ENCODE measurements at places on chromosomes 2 and 18. TPM values are rescaled to one million over a fixed set of nuclear protein-coding genes. Genes with fewer than 3 reads are reported as not detected.

SKA1 gene
- total RNA-seq, result 0.15 TPM

MATN3 gene
- 0.08 TPM for total RNA-seq

POTEI gene
- total RNA-seq, result not detected

SMIM21 gene
- total RNA-seq, result not detected

FAP gene
- total RNA-seq, result 0.58 TPM

SCYGR3 gene
- not detected for total RNA-seq

DNA sequence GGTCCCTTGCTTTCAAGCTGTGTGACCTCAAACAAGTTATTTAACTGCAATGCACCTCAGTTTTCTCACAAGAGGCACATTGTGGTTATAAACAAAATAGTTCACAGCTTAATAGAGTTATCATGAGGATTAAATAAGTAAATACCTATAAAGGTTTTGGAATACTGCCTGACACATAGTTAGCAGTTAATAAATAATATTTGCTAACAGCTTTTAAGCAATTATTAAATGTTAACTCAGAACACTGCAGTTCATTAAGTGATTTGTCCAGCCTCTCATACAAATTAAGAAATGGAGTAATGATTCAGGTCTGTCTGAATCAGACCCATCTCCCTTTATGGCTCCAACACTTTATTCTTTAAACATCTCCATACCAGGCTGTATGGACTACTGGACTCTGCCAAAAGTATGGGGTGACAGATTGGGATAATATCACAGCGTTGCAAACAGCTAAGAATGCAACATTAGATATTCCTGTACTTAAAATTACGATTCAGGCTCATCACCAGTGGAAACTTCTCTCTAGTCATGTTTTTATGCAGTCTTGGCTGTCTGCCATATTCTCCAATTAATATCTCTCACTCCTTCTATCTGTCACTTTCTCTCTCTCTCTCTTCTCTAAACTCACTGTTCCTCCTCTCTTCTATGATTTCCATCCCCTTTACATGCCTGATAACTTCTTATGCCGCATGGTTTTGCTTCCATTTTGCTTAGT is 370.6 kb upstream of the UBE2E3 start:
- DNase-seq, result no peak

DNA sequence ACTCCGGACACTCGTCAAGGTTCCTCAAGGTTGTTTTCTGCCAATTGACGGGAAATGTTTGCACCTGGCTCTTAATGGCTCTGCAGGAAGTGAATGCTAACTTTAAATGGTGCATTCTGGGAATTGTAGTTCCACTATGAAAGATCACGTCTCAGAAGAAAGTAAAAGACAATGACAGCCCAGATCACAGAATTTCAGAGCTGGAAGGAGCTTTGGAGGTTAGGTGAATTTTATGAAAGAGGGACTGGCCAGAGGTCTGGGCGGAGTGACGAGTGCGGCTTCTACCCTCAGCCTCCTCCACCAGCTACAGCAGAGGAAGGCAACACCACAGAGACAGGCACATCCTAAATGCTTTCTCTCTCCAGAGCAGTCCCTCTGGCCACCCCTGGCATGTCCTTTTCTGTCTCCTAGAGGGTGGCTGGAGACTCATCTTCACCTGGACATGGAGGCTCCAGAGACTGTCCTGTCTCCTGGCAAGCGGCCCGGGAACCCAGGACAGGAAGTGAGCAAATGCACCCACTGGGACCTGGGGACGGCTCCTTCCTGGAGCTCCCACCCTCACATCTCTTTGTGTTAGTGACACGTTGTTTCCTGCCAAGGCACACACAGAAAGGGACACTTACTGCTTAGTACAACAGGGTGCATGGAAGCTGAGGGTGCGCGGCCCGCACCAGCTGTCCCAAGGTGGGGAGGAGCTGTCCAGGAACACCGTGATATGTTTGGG is 19.4 kb downstream of the THAP4 start:
- DNase-seq, result no peak

GRCh38 chr2:114373591-114373990 is 68.8 kb upstream of the DPP10 start:
- DNase-seq, result no peak

DNA sequence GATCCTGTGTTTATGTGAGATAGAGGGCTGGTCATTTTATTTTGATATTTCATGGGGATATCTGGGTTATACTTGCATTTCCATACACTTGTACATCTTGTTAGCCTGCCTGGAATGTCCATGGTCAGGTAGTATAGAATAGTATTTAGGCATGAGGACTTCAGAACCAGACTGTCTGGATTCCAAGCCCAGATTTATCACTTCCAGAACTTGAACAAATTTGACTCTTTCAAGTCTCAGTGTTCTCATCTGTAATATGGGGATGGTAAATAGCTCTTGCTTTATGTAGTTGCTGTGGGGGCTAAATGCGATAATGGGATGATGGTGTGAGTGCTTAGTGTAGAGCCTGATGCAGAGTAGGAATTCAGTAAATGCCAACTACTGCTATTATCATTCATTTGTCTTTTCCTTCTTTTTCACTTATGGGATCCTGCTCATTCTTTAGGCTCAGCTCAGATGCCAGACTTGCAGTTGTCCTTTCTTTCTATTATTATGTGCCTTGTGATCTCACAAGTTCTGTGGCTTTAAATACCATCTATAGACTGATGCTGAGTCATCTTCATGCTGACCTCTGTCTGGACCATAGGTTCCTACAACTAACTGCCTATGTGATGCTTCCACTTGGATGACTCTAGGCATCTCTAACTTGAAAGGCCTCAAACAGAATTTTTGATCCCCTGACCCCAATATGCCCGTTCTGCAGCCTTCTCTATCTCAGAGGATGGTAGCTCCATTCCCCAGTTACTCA is 67.4 kb downstream of the POLE4 start:
- no peak for DNase-seq

- DNase-seq, result no peak
These were observed 86.4 kb upstream of the OTOS start for GRCh38 chr2:240226672-240227537.

DNA sequence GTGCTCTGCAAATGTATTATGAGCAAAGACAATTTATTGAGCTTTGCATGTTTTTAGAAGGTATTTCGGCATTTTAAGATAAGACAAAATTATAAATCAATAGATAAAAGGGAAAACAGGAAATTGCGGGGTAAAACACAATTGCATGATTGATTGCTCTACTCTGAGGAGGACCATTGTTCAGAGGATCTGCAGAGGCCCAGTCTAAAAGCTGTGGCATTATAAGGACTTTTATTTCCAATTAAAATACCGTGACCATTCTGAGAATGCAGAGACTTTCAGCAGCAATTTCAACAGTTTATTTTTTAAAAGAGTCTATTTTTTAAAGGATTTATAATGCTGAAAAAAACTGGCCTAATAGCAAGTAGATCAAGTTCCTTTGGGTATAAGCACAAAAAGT is 62.0 kb downstream of the TPGS2 start:
- DNase-seq, result no peak

DNA sequence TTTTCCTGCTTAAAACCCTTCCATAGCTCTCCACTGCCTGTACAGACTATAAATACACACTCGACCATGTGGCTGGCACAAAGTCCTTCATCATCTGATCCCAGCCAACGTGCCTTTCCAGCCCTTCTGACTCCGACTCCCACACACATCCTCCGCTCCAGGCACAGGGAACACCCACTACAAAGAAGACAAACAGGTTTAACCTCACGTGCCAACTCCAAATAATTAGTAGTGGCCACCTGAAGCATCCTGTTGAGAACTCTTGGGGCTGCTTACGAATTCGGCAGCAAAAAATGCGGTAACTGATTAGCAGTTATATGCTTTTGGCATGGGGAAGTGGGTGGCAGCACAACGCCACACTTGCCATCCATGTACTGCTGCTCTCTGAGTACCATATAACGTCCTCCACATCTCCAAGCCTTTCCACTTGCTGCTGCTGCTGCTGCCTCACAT is 12.1 kb downstream of the SPIRE1 start:
- peak; percentile 65 for DNase-seq

GRCh38 chr2:28047681-28048080 is 157.2 kb downstream of the BABAM2 start:
- no peak for DNase-seq

- DNase-seq, result no peak
These were observed 33.1 kb upstream of the SMAD7 start for GRCh38 chr18:48983793-48984437.

GRCh38 chr2:28656937-28657615 is 94.6 kb upstream of the PPP1CB start:
- no peak for DNase-seq

DNA sequence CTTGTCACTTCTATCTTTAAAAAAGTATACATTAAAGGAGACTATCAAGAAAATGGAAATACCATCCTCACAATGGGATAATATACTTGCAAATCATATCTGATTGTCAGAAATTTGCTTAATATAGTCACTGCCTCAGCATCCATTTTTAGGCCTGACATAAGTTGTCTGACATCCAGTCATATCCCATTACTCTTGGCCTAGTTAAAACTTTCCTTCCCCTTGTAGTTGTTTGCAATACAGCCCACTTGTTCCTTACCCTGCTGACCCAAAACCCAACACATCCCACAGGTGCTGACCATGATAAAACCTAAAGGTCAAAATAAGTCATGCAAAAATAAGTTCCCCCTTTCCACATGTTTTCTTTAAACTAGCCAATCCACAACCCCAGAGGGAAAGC is 3.6 kb upstream of the ARHGEF33 start:
- no peak for DNase-seq

GRCh38 chr18:74834424-74835309 is 237.0 kb downstream of the ZNF407 start:
- no peak for DNase-seq

DNA sequence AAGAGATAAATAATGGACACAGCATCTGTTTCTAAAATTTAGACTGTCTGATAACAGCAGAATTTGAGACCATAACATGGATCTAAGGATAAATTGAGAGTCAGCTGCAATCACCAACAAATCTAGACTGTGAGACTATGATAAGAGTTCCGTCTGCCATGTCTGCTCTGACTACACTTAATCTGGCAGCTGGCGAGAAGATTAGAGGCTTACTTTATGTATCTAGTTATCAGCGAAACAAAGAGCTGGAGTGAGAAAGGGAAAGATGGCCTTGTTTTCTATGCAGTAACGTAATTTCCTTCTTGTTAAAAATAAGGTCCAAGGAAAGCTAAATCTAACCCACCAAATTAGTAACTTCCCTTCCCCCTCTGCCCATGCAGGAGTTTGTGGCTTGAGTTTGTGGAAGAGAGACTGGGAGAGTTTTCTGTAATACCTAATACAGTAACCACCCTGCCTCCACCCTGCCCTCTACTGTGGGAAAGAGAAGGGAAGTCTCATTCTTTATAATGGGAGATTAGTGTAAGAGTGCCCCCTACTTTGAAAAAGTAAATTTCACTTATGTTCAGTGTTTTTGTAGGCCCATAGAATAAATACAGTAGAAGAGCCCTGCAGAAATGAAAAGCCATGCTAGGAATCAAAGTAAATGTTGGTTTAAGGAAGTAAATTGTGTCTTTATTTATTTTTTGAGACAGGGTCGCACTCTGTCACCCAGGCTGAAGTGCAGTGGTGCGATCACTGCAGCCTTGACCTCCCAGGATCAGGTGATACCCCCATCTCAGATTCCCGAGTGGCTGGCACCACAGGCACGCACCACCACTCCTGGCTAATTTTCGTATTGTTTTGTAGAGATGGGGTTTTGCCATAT is 27.5 kb downstream of the EML4 start:
- peak; percentile 60 for DNase-seq
